ENCODE measurements at places on chromosomes 16 and 17.

DNA sequence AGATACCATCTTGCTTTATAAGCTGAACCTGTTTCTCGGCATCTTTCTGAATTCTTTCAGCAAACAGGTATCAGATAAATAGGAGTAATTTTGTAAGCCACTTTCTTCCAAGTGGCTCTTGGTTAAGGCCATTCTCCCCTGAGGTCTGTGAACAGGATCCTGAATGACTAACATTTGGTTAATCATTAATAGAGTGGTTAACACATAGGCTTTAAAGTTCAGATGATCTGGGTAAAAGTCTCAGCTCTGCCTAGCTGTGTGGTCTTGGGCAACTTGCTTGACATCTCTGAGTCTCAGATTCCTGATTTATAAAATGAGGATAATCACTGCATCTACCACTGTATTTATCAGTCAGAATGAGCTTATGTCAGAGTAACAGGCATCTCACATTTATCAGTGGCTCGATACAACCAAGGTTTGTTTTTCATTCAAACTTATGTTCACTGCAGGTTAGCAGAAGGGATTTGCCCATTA is 44.4 kb upstream of the ANKFN1 start:
- DNase-seq, result no peak

DNA sequence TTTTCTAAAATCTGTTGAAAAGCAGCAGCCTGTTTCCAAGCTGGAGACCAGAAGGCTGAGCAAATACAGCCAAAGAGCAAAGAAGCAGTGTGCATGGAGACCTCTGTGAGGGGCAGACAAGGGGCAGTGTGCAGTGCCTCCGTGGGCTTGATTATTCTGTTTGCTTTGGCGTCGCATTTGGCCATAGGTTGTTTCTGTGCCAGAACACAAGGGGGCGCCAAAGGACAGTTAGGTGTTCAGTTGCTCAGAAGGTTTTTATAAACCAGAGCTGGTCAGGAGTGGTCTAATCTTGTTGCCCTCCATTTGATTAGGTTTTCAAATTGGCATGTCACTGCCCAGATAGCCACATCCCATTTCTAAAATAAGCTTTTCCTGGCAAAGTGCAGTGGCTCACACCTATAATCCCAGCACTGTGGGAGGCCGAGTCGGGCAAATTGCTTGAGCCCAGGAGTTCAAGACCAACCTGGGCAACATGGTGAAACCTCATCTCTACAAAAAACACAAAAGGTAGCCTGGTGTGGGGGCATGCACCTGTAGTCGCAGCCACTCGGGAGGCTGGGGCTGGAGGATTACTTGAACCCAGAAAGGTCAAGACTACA is 10.6 kb downstream of the MYH3 start:
- peak; percentile 71 for DNase-seq

DNA sequence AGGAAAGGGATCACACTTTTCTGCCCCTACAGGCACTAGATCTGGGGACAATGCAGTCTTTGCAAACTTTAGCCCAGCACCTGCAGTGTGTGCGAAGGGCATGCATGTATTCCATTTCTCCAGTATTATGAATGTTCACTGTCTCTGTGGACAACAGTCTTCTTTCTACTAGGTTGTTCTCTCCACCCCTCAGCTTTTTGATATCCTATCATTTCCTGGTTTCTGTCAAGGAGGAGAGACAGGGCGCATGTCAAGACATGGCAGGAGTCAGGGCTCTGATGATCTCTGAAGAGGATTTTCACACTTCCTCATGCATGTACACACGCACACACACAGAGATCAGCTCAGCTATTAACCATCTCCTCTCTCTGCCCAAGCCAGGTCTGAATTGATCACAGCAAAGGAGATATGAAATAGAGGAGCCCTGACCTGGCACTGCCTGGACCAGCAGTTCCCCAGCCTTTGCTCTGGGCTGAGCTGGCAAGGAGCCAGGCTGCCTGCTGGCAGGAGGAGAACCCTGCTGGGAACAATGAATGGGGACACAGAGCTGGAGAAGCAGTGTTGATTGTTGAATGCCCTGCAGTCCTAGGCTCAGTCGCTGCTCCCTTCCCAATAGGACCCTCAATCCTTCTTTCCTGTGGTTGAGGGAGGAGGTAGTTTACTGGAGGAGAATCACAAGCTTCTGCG is 2.6 kb downstream of the GPR179 start:
- no peak for DNase-seq

DNA sequence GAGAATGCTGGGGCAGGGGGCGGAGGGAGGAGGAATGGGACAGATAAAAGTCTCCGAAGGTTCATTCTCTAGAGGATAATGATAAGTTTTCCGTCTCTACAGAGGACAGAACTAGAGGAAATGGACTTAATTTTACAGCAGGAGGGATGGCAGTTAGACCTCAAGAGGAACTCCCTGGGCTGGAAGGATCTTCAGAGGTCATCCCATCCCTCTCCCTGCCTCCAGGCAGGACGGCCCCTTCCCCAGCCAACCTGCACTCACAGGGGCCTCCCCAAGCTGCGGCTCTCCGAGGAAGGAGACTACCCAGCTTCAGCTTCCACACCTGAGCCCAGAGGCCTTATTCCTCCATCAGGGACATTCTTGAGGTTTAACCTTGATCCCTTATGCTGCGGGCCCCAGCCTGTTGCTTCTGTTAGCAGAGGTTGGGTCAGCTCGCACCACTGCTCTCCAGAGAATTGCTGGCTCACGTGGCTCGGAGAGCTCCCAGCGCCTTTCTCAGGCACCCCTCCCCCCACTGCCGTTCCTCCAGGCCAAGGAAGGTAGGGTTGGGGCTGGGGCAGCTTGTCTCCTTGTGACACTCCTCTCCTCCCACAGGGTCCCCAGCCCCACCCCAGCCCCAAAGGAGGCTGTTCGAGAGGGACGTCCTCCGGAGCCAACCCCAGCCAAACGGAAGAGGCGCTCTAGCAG is 8.5 kb downstream of the ELOB start:
- DNase-seq, result no peak

GRCh38 chr16:67543582-67543981 is 15.0 kb downstream of the RIPOR1 start:
- DNase-seq, result no peak

DNA sequence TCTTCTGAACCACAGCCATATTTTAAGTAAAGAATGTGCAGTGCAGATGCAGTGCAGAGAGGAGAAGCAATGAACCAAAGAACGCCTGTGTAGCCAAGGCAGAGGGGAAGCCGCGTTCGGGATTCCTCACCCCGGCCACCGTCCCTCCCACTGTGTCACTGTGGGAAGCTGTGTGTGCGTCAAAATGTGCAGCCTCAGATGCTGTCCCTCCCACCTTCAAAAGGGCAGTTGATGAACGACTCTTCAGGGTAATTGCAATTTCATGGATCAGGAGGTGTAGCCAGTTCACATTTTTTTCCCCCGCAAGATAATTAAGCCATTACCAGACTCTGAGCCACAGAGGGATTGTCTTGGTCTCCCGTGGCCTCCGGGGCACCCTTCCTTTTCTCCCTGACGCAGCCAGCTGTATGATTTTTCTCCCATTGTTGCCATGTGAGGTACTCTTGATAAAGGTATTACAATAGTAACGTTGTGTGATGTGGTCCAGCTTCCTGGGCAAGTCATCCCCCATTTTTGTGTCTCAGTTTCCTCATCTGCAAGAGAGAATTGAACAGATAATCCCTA is 190.0 kb downstream of the FOXL1 start:
- no peak for DNase-seq

DNA sequence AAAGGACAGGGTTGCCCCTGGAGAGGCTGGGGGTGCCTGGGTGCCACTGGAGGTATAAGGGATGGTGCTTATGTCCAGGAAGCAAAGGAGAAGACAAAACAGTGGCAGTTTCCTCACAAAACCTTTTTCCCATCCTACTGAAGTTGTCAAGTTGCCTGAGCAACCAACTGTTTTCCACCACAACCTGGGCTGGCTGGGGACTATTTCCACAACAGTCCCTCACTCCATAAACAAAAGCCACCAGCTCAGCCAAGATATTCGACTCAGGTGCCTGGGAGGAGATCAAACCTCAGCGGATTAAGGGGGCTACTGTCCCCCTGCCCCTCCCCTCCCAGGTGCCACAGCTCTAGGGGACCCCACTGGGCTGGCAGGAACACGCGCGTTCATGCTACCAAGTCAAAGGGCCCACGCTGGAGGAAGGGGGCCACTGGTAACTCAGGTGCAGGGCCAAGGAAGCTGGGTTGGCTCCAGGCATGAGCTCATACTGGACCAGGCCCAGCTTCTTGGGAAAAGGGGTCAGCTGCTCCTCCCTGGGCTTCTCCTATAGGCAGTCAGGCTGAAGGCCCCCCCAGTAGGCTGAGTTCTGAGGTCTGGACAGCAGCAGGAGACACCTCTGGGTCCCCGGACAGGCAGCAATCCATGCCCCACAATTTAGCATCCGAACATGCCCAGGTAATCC is 45.7 kb upstream of the MRPS23 start:
- DNase-seq, result no peak

GRCh38 chr16:81401035-81401950 is 43.3 kb upstream of the CMIP start:
- no peak for DNase-seq

DNA sequence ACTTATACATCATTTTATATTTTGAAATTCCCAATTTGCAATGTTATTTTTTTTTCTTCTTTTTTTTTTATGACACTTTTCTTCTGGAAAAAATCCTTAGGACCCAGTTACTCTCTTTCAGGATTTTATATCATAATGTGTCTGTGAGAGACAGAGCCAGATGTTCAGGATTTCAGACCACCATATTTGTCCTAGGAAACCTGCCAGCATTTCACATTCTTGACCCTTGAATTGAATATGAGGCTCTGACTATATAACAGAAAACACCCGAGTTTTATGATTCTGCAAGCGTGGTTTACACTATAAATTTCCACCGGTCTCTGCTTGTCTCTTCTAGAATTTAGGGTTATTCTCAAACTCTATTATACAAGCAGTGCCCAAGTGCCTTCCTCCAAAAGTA is 621.0 kb downstream of the WWOX start:
- DNase-seq, result no peak

GRCh38 chr17:614653-615546 is 99.7 kb downstream of the VPS53 start:
- no peak for DNase-seq

DNA sequence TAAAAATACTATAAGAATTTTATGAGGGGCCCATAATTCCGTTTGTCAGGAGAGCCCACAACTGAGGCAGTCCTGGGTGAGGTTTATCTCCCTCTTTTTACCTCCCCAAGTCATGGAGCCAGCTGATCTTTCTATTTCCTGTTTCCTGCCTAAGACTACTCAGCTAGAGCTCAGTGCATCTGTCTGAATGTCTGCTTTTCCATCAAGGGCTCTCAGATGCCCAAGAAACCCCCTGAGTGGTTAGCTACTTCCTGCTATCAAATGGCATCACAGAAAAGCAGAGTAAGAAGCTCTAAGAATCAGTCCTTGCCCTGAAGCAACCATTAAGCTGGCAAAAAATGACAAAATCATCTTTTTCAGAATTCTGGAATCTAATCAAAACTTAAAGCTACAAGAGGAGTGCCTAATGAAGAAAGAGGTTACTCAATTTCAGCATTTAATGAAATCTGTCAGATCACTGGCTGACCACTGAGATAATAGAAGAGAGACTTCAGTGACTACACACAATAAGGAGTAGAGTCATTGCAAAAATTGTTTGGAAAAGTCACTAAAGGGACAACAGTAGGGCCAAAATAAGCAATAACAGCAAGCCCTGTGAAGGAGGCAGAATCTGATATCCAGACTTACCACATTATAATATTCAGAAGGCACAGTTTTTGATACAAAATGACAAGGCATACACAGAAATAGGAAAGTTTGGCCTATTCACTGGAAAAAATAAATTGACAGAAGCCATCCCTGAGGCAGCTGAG is 150.1 kb downstream of the CYB561 start:
- DNase-seq, result no peak

DNA sequence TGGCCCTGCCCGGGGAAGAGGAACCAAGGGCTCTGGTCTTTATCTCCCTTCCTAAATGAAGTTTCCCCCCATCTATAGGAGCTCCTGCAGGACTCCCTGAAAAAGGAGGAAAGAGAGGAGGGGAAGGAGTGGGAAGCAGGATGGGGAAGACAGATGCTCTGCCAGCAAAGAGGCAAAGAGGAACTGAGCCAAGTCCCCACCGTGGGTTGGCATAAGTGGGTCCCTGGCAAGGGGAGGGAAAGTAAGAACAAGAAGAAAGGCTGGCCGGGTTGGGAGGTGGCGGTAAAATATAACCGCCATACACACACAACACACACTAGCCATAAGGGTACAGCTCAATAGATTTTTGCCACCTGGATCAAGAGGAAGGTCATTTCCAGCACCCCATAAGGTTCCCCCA is 6.1 kb upstream of the EIF1 start:
- DNase-seq, result no peak

GRCh38 chr16:66585481-66586239 is 6.4 kb downstream of the CMTM2 start:
- DNase-seq, result no peak

- DNase-seq, result no peak
Observed at GRCh38 chr16:66539623-66540469, 10.1 kb downstream of the TK2 start.

- no peak for DNase-seq
Observed at GRCh38 chr17:65855245-65855644, 293.8 kb upstream of the AXIN2 start.

DNA sequence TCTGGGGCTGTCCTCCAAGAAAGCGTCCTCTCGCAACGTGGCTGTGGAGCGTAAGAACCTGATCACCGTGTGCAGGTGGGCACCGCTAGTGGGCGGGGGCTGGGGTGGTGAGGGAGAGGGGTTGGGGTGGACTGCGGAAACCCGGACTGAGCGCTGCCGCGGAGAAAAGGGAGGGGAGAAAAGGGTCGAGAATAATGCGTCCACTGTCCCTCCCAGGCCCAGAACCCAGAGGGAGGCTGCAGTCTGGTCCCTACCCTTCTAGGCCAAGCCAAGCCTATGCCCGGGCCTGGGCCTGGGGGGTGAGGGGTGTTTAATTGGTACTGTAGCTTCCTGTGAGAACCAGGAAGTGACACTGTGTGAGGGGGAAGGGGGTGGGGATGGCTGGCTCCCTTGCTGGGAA is 464 bp downstream of the RUNDC3A start:
- DNase-seq, result no peak

DNA sequence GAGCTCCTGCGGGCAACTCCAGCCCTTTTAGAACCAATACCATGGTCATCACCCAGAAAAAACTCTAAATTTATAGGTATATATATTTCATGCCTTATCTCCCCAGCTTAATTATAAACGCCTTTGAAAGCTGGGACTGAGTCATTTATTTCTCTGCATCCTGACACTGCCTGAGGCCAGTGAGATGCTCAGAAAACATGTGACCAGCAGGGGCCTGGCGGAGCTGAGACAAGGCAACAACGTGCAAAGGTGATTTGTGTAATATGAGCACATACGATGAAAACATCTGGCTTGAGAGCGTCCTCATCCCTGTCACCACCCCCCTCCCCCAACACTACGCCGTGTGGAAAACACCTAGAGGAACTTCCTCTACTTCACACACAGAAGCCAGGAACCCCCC is 22.7 kb downstream of the NXN start:
- no peak for DNase-seq

DNA sequence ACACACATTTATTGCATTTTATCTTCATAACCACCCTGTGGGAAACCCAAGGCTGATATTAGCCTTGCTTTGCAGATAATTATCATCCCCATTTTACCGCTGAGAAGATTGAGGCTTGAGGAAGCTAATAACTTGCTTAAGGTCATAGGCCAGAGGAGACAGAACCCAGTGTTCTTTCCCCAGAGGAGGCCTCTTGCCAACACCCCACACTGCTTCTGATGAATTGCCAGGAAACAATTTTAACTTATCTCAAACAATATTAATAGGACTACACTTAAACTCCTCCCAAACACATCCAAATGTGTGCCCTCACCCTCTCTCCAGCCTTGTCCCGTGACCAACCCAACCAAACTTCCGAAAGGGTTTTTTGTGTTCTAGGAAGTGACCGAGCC is 2.1 kb upstream of the SPG7 start:
- no peak for DNase-seq
